ENCODE measurements at places on chromosomes 4 and X.

DNA sequence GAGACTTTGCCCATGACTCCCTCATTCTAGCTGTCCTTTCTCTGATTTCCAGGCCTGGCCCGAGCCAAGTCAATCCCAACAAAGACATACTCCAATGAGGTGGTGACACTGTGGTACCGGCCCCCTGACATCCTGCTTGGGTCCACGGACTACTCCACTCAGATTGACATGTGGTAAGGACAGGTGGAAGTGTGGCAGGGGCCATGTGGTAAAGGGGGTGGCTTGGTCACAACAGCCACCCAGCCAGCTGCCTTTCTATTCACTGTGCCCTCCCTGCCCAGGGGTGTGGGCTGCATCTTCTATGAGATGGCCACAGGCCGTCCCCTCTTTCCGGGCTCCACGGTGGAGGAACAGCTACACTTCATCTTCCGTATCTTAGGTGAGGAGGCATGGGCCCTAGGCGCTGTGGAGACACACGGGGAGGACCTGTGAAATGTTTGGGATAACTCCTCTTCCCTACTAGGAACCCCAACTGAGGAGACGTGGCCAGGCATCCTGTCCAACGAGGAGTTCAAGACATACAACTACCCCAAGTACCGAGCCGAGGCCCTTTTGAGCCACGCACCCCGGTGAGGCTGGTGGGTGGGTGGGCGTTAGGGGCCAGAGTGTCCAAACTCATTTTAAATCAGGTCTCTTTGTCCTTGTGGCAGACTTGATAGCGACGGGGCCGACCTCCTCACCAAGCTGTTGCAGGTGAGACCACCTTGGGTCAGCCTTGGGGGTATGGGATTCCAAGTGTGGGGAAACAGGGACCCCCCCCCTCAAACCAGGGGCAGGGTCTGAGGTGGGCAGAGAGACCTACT lies 6.1 kb upstream of the USP11 start:
- no peak for DNase-seq

DNA sequence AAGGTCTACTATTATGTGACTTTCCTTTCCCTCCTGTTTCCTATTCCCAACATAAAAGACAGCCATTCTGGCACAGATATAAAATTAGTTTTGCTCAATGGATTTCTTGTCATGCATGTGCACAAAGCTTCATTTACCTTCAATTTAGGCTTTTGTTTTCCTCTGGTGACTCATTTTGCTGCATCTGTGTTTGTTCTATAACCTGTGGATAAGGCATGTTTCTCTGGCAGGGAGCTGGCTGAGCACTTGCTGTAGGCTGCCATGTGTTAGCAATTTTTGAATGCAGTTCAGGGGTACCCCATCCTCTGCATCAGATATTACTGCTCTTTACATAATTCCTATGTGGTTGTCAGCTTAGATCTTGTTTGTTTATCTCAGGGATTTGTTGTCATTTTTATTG lies 202.8 kb upstream of the GRID2 start:
- no peak for DNase-seq

GRCh38 chr4:178599521-178599920 lies 1157.3 kb upstream of the AGA start:
- no peak for DNase-seq

- no peak for DNase-seq
Measured at GRCh38 chrX:28589046-28589445, 1.8 kb downstream of the IL1RAPL1 start.

DNA sequence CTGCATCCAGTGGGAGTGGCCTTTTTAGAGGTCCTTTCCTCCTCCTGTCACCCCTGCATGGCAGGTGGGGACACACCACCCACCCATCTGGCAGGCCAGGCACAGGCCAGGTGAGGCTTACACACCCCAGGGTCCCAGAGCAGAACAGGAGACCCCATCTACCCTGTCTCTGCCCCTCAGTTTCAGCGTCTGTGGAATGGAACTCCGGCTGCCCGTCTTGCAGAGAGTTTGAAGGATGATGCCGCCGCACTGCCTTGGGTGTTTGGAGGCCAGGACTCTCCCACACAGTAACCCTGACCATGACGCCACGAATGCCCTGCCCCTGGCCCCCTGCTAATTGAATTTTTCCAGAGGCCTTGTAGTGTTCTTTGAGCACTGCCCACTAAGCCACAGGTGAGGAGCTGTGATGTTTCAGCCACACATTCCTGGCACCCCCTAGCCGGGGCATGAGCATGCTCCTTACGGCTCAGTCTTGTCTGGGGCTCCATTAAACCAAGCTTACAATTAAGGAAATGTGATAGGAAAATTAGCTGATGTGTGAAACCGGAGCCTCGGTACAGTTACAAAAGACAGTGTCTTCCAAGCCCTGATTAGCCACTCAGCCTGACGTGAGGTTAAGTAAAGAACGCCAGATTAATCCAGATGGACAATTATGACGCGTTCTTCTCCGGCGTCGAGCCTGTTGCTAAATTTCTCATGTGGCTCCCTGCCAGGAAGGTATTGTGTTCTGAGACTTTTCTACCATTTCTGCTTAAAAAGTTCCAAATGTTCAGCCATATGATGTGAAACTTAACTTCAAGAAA lies 39.3 kb downstream of the HMX1 start:
- DNase-seq: peak; percentile 69

DNA sequence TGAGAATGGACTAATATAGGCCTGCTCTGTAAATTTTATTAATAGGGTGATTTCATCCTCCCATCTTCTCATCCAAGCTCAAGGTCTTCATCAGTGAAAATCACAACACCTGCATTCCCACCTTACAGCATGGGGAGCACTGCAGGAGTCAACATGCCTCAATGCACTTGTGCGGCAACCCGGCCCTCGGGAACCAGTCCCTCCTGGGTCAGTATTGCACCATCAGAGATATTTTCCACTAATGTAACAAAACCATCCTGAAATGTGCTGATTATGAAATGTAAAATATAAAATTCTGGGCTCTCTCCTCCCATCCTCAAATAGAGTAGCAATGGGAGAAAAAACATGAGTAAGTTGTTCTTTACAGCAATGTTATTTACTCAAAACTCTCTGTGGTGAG lies 13.0 kb downstream of the USP46 start:
- no peak for DNase-seq

GRCh38 chrX:13151828-13152517 lies 107.6 kb upstream of the FAM9C start:
- DNase-seq: no peak
